ENCODE measurements at places on chromosomes 5 and 9.

DNA sequence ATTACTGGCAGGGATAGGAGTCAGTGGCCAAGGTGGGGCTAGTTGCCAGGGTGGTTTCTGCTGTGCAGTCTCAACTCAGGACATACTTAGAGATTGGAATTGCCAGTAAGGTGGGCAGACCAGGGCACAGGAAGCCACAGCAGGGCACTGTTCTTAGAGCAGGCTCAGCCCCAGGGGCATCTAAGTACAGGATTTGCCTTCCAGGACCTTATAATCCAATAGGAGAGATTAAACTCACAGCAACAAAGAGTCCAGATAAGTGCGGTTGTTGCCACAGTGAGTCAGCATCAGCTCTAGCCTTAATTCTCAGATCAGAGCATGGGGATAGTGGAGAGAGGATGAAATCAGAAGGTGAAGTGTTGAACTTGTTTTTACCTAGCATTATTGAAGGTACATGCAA is 265.8 kb upstream of the TRPC7 start:
- DNase-seq, result no peak
- H3K27me3 ChIP-seq, result no peaks in the 10 kb centered on the region
- no peaks in the 10 kb centered on the region for H3K4me1 ChIP-seq
- no peak overlapping the region for H3K27ac ChIP-seq

DNA sequence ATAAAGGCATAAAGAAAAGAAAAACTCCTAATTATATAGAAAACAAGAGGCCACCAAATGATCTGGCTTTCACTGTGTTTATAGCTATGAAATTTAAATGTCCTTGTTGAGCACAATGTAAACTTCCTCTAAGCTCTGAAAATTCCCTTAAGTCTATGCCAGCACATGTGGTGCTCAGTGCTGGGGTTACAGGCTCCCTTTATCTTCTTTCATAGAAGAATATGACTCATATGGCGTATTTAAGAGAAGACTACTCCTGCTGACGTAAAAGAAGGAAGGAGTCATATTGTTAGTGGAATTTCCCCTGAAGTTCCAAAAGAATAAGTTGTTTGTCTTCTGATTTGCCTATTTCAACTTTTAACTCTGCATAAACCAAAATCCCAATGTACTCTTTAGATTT is 30.4 kb downstream of the RNF145 start:
- H3K27me3 ChIP-seq, result no peaks in the 10 kb centered on the region
- H3K4me3 ChIP-seq, result peak overlapping the region; percentile 41
- peaks cover 50% of the 10 kb centered on the region for H3K36me3 ChIP-seq
- peak overlapping the region; percentile 93 for H3K27ac ChIP-seq
- H3K4me1 ChIP-seq, result peaks cover 56% of the 10 kb centered on the region

DNA sequence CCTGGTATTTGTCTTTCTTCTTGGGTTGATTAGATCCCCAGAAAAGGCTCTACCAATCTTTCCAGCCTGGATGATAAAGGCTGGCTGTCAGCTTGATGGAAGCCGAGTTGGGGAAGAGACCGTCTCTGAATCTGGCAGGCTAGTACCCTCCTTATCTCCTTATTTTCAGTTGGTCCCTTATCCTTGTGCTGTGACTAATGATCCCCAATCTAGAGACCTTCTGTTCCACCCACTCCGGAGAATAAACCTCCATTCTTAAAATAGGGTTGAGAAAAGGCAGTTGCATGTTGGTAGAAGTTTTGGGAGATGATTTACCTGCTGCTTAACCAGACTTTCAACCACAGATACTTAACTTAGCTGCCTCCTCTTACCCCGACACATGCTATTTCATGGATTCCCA is 52.3 kb downstream of the PRKACG start:
- no peak overlapping the region for H3K4me3 ChIP-seq
- peaks cover 3% of the 10 kb centered on the region for H3K4me1 ChIP-seq
- DNase-seq, result no peak
- peaks cover 54% of the 10 kb centered on the region for H3K36me3 ChIP-seq

DNA sequence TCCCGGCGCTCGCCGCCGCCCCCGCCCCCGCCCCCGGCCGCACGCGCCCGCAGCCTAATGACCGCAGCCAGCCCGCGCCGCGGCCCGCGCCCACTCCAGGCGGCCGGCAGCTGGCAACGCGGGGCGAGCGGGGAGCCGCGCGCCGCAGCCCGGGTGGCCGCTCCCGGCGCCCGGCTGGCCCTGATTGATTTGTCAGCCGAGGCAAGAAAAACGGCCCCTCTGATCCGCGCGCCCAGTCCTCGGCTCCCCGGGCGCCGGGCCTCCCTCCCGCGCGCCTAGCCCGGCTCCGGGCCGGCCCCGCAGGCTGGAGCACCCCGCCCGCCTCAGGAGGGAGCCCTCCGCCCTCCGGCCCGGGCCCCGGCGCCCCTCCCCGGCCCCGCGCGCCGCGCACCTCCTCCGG is 11.9 kb upstream of the LHX2 start:
- no peak for DNase-seq
- no peak overlapping the region for H3K4me3 ChIP-seq
- no peak overlapping the region for H3K27ac ChIP-seq
- no peaks in the 10 kb centered on the region for H3K36me3 ChIP-seq

GRCh38 chr9:89946741-89947140 is 341.9 kb downstream of the GADD45G start:
- no peaks in the 10 kb centered on the region for H3K36me3 ChIP-seq
- DNase-seq, result no peak
- no peak overlapping the region for H3K27ac ChIP-seq
- no peaks in the 10 kb centered on the region for H3K4me1 ChIP-seq
- H3K4me3 ChIP-seq, result no peak overlapping the region

DNA sequence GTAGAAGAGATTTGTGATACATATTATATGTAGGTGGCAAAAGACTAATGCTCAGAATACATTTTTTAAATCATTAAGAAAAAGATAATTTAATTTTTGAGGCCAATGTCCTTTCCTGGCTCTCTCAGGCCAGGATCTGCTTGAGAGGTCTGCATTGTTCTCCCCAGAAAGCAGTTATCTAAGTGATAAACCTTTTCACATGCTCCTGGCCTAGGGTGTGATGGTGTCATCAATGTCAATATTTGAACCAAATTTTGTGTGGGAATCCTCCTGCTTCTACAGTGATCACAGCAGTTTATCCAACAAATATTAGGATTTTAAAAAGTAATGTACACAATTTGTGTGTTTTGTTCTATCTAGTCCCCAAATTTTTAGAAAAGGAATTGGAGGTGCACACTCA is 166.6 kb downstream of the DIRAS2 start:
- no peak overlapping the region for H3K4me3 ChIP-seq
- peaks cover under 1% of the 10 kb centered on the region for H3K27me3 ChIP-seq
- H3K4me1 ChIP-seq, result no peaks in the 10 kb centered on the region
- H3K27ac ChIP-seq, result no peak overlapping the region

GRCh38 chr9:132762896-132763295 is 92.6 kb downstream of the GTF3C4 start:
- no peaks in the 10 kb centered on the region for H3K36me3 ChIP-seq
- H3K27ac ChIP-seq, result no peak overlapping the region

DNA sequence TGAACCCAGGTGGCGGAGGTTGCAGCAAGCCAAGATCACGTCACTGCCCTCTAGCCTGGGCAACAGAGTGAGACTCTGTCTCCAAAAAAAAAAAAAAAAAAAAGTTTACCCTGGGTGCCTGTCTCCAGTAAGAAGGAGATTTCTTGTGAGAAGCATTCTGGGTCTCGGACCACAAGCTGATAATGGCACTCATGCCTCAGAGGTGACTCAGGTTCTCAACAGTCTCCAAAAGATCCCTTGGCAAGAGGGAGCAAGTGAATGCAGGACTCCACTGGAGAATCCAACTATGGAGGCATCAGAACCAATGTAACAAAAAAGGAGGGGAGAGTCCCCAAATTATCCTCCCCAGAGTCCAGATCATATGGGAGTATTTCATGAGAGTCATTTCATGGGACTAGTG is 106.0 kb upstream of the LRRTM2 start:
- H3K27me3 ChIP-seq, result no peaks in the 10 kb centered on the region
- H3K27ac ChIP-seq, result no peak overlapping the region
- no peak for DNase-seq
- no peak overlapping the region for H3K4me3 ChIP-seq
- no peaks in the 10 kb centered on the region for H3K36me3 ChIP-seq

Data from activated B cell treated with CpG ODN at 0.5 μM for 24 hours (primary cell).